ENCODE measurements at places on chromosomes 13 and 19.

DNA sequence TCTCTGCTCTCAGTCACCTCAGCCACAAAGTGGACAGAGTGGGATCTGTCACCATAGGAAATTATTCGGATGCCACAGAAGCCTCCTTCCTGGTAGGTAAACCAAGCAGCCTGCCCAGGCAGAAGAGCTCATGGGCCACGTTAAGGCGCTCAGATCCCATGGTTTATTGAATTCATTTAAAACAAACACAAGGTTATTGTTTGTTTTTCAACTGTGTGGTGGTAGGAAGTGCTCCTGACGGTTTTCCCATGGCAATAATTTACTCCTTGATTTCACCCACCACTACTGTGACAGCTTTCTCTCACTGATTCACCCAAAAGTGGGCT is 14.4 kb downstream of the BCAM start:
- DNase-seq: no peak

DNA sequence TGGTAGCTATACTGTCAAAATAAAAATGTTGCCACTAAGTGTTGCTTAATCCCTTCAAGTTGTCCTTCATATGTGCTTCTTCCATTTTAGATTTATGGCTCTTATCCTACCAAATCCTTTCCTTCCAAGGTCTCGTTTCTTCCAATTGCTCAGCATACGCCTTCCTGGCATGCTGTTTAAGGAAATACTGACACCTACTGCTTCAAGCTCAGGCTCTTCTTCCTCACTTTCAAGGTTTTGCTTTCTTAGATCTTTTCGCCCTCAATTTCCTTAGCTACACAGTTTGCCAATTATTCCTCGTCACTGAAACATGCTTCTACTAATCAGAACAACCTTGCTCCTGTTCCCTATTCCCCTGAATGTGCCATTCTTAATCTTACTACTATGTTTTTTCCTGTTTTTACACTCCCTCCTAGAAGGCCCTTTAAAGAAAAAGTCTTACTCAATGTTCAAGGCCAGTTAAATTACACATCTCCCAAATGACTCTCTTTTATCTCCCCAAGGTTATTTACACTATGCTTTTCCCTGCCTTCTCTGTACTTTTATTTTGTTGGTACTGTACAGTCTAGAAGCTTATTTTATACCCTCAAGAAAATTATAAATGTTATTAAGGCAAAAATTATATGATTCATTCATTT is 343.1 kb downstream of the MZT1 start:
- no peak for DNase-seq

DNA sequence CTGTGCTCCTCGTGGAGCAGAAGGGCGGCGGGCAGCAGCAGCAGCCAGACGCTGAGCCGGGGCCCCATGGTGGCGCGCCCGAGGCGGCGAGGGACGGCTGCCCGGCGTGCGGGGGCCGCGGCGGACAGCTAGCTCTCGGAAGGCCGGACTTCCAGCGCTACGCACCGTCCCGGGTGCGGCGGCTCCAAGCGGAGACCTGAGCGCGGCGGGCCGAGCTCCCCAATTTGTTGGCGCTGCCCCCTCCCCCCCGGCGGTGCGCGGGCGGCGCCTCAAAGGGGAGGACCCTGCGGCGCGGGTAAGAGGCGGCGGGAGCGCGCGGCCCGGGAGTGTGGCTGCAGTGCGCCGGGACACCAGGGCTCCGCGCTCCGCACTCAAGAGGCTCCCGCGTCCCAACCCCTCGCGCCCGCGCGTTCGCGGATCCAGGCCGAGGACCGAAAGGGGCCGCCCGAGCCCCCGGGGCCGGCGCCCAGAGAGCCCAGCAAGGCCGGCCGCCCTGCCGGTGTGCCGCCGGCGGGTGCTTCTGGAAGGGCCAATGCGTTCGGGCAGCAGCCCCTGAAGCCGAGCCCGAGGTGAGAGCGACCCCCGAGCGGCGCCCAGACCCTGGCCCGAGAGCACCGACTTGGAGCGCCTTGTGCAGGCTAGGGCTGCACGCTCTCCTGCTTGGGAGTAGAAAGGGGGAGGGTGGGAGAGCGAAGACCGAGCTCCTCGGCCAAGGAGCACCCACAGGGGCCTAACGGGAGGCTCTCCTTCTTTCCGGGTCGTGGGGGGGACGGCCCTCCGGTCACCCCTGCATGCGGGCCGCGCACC is at the start of the genes COL4A1 and COL4A2:
TSS of gene COL4A1 (minus strand) at position 198 of the 807 bp plus-strand sequence. CDS start at position 68, 130 bp downstream.
TSS of gene COL4A2 (plus strand) at position 325 of the 807 bp plus-strand sequence. CDS start 620 bp downstream, outside the sequence.
- DNase-seq: no peak

DNA sequence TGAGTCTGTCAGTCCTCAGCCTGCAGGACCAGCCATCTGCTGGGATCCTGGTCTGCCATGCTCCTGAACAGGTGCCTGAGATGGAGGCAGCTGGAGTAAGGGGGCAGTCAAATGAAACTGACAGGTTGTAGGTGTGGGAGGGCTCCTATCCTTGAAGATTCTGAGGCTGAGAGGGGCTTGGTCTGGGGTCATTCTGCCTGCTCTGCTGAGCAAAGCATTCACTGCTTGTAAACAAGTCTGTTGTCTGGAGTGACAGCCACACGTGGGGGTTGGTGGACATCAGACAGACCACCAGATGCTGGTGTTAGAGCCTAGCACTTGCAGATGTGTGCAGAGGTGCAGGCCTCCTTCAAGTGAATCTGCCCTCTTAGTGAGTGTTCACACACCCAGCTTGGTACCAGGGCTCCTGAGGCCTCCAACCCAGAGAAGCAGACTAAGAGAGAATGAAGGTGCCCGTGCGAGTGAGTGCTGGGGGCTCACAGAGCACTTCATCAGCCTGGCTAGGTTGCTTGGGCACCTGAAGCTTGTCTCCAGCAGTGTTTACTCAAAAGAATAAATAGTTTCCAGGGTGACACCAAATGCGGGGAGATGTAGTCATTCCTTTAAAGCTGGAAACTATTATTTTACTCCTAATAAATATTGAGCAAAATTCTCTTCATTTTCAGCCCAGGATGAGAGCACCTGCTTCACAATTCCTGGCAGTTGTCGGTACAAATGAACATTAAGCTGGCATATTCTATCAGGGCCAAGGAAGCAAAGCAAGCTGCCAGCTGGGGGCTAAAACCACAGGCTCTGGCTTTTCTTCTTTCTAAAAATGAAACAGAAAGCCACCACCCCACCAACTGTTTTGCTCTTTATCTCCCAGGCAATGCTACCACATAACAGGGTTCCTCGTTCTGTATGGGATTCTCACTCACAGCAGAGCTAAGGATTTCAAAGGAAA is 82.3 kb downstream of the RNASEH2B start:
- DNase-seq: no peak

DNA sequence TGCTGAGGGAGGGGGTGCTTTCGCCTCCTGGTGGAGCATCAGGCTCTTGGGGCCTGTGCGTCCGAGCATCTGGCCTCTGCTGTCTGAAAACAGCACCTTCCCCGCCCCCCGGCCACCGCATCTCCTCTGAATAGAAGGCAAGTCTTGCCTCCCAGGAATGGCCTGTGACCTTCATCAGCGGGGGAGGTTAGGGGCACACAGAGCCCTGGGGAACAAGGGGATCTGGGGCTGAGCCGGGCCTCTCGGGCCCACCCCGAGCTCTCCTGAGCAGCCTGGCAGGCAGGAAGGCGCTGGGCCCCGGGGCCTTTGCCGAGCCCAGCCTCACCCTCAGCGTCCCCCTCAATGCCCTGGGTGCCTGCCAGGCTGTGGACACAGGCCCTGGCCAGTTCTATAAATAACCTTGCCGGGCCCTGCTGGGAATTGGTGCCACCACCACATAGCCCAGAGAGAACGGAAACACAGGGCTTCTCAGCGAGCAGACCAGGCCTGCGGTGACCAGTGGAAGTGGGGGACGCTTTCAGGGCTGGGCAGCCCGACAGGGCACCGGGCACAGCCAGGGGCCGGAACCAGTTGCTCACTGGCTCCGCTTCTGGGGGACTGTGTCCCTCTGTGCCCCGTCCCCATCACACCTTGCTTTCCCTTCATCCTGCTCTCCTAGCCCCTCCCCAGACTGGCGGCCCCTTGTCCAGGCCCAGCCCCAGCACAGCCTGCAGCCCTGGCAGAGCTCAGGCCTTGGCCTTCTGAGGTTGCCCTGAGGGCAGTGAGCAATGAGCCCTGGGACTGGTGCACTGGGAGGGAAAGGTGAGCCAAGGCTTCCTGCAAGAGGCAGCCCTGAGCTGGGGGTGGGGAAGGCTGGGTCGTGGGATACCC is 9.5 kb downstream of the STK11 start:
- no peak for DNase-seq
